Cardiac muscle cell (in vitro differentiated cells and primary cell): ENCODE measurements at places on chromosomes 2 and 18.
A peak's percentile ranks its signal among the peaks of the same experiment; 100 is the strongest.

- no peak for DNase-seq
Observed at GRCh38 chr2:191638079-191638801, 39.7 kb upstream of the NABP1 start.

DNA sequence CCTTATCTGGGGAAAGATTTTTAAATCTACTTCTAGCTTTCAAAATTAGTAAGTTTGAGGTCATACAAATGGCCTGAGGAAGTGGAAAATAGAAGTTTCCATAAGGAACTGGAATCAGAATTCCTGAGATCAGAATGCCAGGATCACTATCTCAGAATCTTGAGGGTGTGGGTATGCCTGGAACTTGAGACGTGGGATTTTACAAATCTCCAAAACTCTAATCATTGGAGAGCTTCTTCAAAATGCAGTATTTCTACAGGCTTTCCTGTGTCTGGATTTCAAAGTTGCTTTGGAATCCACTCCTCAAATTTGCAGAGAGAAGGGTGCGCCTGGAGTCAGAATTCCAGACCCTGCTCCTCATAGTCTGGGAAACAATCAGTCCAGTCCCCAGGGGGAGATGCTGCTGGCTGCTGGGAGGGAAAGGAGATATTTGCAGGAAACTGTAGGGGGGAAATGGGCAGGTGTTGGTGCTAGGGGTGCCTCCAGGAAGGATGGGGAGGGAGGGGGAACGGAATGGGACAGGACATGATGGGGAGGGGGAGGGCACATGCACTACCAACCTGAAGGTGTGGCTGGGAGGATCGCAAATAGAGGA lies 31.0 kb upstream of the CATIP start:
- no peak for DNase-seq

DNA sequence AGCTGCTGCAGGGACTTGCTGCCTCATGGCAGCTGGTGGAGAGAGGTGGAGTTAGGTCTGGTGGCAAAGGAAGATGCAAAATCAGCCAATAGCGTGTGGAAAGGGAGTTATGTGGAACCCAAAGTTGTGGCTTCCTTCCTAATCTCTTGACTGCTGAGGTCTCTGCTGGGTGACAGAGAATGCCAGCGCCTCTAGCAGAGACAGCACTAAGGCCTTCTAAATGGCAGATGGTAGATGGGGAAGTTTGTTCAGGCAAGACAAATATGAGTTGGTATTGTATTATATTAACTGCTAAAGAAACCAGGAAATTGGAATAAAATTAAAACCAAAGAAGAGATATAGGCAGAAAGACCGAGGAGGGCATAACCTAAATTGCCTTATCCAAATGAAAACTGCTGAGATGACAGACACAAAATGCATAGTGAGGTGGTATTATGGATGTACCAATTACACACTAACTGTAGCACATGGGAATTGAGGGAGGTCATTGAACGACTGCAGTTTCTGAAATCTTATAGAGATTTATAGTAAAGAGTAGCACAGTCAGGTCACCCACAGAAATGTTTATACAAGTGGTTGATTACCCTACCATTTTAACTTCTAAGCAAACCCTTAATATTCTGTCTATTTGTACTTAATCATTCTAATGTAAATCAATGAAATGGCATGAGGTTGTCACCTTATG lies 246.6 kb upstream of the SESTD1 start:
- DNase-seq, result no peak

DNA sequence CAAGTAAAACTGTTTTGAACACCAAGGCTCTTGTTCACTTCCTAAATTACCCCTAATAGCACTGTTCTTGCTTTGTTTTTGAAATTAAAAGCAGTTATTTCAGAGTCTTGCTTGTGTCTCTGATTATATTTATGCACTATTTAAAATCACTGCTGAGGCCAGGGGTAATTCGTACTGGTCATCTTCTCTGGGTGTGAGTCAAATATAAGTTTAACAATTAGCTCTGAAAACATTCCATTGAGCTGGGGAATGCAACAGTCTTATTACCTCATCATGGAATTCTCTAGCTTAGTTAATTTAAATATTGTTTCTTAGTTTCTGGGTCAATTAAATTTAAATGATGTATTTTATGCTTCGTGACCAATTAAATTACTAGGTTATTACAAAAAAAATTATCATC lies 135.0 kb downstream of the MEIS1 start:
- no peak for DNase-seq

DNA sequence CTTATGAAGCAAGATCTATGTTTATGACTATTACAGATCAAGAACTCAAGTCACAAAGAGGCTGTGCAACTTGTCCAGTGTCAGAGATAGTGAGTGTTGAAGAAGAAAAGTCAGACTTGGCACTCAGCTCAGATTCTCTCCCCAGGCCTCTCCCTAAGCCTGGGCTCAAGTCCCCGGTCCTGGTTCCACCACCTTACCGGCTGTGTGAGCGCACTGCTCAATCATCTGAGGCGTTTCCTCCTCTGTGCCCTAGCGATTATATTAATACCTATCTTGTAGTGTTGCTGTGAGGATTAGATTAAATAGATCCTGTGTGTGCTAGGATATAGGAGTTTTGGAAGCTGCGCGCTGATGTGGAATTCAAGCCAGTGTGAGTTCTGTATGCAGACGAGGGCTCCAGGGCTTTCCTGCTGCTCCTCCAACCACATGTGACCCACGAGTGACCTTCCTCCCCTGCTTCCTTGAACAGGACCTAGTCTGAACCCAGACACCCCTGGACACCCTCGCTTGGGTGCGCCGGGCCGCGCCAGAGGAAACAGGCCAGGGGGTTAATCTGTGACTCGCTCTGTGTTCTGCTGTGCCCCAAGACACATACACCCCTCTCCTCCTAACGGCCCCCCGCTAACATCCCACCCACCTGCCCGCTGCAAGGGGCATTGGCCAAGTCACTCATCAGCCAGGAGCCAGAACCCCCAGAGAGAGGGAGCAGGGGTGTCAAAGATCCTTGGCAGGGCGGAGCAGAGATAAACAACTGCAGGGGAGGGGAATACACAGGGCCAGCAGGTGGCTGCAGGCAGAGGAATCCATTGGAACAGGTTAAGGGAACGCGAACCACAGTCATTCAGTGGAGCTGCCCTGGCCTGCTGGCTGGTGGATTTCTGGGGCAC lies 38.3 kb downstream of the TNS1 start:
- peak; percentile 35 for DNase-seq

DNA sequence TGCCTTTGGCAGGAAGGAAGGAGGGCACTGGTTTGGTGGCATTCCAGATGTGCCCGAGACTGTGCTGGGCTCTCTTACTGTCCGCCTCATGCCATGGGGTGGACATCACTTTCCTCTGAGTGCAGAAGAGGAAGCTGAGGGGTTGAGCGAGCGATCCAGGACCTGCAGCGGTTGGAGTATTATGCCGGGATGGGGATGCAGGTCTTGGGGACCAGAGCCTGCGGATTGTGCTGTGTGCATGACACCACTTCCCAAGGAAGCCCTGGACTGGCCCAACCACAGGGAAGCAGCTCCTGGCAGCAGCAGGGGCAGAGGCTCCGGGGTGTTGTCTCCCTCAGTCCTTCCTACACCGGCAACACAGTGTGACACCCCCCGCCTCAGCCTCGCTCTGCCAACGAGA lies 44.5 kb downstream of the ATP6V1C2 start:
- no peak for DNase-seq

DNA sequence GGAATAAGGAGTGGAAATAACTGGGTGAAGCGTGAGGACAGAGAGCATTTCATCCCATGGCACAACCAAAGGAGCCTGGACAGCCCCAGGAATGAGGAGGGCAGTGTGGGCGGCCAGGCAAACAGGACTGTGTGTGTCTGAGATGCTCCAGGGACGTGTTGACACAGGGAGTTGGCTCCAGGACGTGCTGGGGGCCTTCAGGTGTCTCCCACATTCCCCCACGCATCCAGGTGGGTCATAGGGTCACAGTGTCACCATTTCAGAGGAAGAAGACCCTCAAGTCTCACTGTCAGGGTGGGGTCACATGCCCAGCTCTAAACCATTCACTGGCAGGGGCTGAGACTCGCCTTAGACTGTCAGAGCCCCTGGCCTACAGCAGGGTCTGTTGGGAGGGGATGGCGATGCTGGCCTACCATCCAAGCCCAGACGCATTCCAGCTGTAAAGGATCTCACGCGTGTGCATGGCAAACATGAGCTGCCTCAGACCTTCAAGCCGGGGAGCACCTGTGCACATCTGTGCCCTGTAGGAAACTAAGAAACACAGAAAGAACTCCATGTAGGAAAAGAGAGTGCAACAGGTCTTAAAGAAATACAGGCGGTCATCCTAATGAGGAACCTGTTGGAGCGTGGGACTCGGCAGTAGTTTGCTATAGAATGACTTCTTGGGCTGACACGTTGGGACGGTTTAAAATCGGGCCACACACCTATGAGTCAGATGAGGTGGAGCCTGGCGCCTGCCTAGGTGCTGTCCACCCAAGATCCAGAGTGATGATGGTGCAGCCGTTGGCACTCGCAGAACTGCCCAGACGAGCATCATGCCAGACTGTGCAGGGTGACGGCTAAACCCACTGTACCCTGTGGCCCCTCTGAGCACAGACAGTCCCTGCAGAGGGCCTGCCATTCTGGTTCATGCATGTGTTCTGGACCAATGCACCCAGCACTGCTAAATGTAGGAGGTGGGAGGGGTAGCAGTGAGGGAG lies 17.3 kb downstream of the PARD6G start:
- no peak for DNase-seq

DNA sequence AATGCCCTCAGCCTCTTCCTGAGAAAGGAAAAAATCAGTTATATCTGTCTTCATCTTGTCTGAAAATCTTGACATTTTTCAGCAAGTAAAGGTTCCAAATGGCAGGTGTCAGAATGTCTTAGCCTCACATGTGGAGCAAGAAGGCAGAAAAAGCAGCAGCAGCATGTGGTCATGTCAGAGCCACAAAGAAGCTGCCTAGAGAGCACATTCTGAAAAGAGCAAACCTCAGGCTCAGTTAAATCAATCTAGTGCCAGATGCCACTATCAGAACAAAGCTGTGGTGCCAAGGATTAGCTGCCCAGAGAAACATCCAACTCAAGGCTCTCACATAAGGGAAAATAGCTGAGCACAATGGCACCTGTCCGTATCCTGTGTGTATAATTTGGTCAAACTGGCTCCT lies 105.9 kb downstream of the SRBD1 start:
- no peak for DNase-seq

DNA sequence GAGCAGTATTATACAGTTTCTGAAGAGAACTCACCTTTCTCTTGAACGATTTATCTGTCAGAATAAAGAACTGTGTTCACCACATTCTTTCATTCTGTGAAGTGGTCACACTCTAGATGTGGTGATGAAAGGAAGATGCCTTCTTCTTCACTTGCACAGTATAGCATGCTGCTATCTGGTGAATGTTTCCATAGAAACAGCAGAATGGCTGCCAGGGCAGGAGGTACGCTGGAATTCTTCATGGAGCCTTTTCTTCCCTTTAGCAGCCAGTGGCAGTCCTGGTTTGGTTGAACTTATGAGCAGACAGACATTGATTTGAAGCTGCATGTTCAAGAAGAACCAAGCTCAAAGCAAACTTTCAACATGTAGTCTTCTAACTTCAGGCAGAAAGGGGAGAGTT lies 1157.9 kb upstream of the LRRTM1 start:
- no peak for DNase-seq

DNA sequence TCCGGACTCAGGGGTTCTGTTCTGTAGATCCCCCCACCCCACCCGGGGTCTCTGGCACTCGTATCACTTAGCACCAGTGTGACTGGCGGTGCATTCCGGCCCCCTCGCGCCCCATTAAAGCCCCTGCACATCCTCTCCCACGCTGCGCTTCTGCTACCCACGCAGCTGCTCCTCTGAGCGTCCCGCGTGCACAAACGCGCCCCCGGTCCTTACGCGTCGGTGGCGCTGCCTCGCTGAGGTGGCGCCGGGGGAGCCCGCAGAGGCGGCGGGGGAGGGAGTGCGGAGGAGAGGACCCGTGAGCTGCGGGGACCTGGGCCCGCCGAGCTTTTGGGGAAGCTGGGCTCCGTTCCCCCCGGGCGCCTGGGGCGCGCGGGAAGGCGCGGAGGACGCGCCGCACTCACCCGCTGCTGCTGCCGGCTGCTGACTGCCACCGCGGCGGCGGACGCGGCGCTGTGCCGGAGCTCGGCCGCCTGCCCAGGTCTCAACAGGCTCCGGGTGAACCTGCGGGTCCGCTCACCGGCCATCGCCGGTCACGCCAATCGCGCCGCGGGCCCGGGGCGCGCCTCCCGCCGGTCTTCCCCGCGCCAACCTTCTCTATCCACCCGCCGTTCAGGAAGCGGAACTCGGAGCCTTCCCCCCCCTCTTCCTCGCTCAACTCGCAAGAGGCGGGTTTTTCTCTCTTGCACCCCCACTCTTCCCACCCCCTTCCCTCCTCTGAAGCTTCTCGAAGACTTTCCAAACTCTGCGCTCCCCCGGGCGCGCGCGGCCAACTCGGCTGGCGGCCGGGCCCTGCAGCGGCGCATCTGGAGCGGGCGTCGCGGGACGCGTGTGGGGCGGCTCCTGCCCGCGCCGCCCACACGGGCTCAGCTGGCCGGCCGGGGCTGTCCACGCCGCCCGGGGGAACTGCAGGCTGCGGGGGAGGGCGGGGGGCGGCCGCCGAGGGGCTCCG lies at the start of gene DOCK10:
Gene DOCK10 (minus strand): TSS at position 618 of the 949 bp plus-strand sequence. CDS start 94 bp downstream, at position 524.
- DNase-seq, result peak; percentile 29

- peak; percentile 23 for DNase-seq
Observed at GRCh38 chr18:32956591-32957315, 183.9 kb upstream of the KLHL14 start.

DNA sequence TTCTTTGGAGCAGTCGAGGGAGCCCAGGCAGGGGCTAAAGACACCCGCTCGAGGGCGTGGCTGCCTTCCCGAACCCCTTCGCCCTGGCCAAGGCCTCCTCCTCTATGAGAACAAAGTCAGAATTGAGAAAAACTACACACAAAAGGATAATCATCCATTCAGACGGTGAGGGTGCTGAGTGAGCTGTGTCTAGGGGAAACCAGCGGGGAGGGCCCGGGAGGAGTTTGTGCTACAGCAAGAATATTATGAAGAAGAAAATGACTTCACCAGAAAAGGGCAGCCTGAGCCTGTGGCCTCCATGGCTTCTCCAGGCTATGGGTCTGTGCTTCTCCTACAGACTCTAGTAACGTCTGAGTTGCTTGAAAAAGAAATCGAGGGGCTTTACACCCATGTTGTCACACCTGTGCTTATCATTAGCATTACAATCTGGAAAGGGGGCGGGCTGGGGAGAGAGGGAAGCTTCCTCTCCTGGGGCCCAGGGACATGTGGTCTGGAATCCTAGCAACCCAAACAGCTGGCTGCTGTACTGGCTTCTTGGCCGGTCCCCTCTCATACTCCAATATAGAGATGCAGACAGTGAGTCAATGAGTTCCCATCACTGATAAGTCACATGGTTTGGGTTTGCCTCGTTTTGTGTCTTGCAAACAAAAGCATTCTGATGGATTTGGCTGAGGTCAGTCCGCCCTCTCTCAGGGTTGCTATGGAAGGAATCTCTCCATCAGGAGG lies 52.0 kb upstream of the ARL4C start:
- no peak for DNase-seq
